A375 (cell line): ENCODE measurements at places on chromosomes 1 and 21. TPM values are rescaled to one million over a fixed set of nuclear protein-coding genes. Genes with fewer than 3 reads are reported as not detected.

The MYBPH gene
- not detected in 2 replicates for total RNA-seq

The RGS18 gene
- total RNA-seq: not detected in 2 replicates

The NR0B2 gene
- total RNA-seq: not detected in 2 replicates

The SEC22B gene
- total RNA-seq: 15.8 TPM in 2 replicates

The HSPB7 gene
- not detected in 2 replicates for total RNA-seq

The AMY2A gene
- total RNA-seq: not detected in 2 replicates

The MROH7 gene
- not detected in 2 replicates for total RNA-seq

The CDA gene
- total RNA-seq: not detected in 2 replicates

The MRPL9 gene
- total RNA-seq: 189 and 194 TPM in 2 replicates

The KCNJ6 gene
- 0.03 and 0.04 TPM in 2 replicates for total RNA-seq

The ANKRD35 gene
- not detected in 2 replicates for total RNA-seq

The RGS4 gene
- 4.7 and 5.2 TPM in 2 replicates for total RNA-seq

The GBP7 gene
- not detected in 2 replicates for total RNA-seq

The BRINP3 gene
- total RNA-seq: 0.41 and 0.69 TPM in 2 replicates

The U2AF1 gene
- 23.3 and 23.9 TPM in 2 replicates for total RNA-seq

The OVAAL gene
- total RNA-seq: not detected in 2 replicates

The MIXL1 gene
- not detected in 2 replicates for total RNA-seq

The PRAMEF27 gene
- total RNA-seq: not detected in 2 replicates
